ENCODE measurements at places on chromosomes 16 and 17.

DNA sequence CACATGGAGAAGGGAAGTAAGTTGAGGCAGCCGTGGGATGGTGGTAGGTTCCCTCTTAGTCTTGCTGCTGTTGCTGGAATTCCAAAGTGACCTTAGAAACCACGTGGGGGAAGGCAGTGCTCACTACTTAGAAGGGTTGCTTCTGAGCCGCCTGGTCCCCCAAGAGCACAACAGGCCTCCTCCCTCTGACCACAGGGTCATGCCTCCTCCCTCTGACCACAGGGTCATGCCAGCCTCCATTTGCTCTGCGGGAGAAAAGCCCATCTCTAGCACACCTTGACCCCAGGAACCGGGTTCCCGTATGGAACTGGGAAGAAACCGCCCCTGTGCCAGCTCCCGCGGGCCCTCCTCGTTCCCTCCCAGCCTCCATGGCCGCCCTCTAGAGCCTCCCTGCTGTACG is 13.4 kb upstream of the ZFPM1 start:
- DNase-seq, result no peak

GRCh38 chr16:66569131-66569530 is 2.9 kb downstream of the CMTM1 start:
- no peak for DNase-seq

- DNase-seq, result no peak
These were observed 4.3 kb downstream of the TMEM11 start for GRCh38 chr17:21209511-21210175.

- no peak for DNase-seq
These were observed 775 bp upstream of the CHP2 start for GRCh38 chr16:23753908-23754593.

DNA sequence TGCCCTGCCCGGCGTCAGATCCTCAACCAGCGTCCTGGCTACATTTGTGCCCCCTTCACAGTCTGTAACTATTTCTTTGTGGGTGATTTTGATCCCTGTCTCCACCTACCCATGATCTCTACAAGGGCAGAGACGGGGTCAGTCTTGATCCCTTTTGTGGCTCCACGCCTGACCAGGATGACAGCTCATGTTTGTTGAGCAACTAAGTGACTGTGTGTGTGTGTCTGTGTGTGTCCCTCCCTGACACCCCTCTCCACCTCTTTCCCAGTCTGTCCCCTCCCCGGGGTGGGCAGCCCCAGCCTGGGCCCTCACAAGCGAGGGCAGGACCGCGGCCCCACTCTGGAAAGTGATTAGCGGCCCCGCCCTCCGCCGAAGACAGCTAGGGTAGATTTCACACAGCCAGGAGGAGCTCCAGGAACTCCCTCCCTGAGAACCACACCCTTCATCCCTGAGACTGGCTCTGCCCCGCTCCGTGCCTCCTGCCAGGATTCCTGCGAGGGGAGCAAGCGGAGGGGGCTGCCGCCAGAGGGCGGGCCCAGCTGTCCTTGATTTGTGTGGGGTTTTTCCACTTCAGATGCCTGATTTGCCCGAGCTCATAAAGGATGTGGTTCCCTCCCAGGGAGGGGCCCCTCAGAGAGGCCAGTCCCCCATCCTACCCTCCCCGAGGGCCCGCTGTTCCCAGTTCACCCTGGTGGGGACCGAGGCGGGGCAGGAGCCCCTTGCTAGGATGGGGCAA is 5.3 kb upstream of the HS3ST6 start:
- no peak for DNase-seq

All from activated gamma-delta T cell treated with Interleukin-2 at 50 U/mL for 16 hours (primary cell).